Activated naive CD4-positive, alpha-beta T cell (primary cell): ENCODE measurements at places on chromosomes 12 and 14.

DNA sequence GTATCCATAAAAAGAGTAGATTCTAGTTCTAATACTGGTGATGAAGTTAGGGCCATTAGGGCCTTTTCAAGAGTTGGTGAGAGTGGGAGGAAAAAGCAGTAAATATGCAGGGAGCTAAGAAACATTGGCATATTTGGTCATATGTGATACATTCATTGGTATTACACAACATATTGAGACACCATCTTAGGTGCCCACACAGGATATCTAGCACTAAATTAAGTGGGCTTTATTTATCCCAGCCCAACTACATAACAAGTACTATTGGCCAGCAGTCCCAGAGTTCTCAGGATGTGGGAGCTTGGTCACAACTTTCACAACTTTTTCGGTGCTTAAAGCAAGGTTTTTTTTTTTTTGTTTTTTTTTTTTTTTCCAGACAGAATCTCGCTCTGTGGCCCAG is 2.0 kb upstream of the ING4 start:
- DNase-seq = no peak

DNA sequence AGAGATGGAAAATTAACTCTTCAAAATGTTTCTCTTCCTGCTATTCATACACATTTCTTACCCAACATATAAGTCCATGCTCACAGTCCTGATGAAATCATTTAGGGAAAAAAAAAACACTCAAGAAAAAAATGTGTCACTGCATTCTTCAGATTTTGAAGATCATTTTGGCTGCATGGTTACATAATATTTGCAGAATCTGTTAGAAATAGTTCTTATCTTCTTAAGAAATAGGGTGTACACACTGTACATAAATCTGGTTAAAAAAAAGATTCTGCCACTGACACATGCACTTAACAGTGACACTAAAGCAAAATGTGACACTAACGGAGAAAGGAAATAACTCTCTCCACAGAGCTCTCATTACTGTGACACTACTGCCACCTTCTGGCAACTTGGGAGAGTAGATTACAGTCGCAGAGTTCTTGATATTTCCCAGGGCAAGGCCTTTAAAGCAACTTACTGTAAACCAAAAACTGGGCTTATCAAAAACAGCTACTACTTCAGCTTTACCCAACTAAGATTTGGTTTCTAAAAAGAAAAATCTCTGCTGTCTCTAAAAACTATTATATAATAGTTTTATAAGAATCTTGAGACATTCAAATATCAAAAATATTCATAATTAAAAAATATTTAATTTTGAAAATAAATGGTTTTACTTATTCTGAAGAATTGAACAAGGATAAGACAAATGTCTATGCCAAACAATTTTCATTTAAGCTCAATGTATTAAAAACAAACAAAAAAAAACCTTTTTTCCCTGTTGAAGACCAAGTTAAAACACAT is 65.0 kb downstream of the SETD3 start:
- peak; percentile 11 for DNase-seq

DNA sequence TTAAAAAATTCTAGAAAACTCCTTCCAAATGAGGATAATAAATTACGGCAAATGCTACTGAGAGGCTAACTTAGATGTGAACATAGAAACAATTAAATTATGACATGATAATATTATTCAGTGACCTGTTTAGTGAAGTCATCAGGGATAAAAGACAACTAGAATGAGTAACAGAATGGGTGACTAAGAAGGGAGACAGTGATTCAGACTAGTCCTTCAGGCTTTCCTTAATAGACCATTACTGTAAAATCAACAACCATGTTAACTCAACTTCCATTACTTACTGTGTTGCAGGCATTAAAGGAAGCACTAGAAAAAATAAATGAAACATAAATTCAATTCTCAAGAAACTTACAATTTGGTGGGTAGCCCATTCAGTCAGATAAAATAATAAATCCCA is 543.9 kb upstream of the LRFN5 start:
- no peak for DNase-seq

DNA sequence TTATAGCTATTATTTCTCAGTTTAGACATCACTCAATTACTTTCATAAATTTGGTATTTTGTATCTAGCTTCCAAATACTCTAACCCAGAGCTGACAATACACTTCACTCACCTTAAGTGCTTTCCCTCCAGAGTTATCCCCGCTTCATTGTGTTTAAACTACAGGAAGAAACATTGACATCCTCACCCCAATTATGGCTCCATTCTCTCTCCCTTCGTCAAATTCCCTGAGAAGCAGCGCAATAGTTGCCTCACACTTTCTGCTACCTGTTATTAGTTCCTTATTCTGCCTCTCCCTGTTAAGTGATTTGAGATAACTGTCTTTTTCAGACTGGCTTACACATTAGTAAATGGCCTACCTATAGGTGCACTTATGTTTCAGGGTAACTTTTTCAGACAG is 69.4 kb upstream of the AMIGO2 start:
- no peak for DNase-seq

DNA sequence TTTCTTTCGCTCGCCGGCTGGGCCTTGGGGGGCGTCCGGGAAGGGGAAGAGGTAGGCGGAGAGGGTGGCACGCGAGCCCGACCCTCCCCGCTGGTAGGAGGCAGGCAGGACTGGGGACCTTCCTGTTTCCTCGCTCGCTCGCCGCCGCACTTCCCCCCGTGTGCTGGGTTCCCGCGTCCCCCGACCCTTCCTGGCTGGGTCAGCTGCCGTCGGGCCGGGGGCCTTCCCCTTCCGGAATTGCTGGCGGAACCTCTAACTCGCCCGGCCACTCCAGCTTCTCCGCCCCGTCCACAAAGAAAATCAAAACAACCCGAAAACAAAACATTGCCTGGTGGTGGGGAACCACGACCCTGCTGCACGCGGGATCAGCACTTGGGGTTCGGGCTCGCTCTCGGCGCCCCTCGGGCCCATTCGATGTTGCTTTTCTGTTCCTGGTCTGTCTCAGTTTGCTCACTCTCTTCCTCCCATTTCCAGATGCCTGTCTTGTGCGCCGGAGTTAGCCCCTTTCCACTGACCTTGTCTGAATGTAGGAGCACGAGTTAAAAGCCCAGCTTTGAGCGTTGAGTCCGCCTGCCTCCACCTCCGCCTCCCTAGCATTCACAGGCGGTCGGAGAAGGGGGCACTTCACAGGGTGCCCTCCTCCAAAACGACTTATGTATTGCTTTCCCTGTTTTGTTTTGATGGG is 581 bp downstream of the PAPOLA start:
- no peak for DNase-seq

DNA sequence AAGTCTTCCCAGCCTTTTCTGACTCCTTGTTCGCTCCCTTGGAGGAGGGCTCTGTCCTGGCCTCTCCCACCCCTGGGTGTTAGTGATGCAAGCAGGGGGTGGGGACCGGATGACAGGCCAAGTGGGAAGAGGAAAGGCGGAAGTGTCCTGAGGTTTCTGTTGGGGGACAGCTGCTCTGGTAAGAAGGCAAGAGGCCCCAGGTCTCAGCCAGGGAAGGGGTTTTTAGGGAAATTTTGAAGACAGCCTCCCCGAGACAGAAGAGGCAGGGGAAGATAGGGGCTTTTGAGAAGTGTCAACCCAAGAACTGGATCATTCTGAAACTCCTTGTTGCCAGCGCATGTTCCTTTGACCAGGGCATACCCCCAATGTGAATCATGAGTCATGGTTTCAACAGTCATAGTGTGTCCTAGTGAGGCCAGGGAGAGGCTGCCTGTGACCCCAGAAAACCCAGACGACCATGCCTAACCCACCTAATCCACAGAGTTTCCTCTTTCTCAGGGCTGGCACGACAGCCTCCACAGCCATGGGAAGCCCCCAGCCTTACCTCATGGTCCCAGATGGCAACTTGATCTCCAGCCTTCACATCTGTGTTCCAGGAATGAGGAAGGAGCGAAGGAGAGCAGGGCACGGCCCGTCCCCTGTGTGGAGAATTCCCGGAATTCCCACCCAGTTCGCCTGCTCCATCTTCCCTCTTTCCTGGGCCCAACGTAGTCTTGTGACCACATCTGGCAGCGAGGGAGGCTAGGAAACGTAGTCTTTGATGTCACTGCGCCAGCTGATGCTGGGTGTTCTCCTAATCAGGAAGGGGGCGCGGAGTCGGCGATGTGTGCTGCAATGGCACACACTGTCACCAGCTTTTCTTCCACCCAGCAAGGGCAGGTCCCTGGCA is 4.9 kb upstream of the GPR132 start:
- no peak for DNase-seq

DNA sequence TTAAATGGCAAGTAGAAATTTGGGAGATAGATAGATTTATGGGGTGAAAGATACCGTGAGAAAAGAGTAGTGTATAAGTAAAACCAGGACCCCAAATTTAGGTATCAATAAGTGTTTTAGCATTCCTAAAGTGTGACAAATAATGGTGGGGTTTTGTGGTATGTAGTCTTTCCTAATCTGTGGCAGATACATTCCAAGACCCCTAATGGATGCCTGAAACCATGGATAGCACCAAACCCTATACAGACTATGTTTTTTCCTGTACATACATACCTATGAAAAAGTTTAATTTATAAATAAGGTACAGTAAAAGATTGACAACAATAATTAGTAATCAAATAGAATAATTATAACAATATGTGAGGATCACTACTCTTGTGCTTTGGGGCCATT is 14.4 kb upstream of the TCP11L2 start:
- DNase-seq = no peak

GRCh38 chr12:124391340-124392261 is 96.7 kb downstream of the RFLNA start:
- DNase-seq = no peak
